ENCODE measurements at places on chromosomes 4 and X. TPM values are rescaled to one million over a fixed set of nuclear protein-coding genes. Genes with fewer than 3 reads are reported as not detected.

KCTD8 gene
- total RNA-seq: 0.25 TPM

MAOB gene
- total RNA-seq: 79.7 TPM

FAM114A1 gene
- 23.7 TPM for total RNA-seq

S100P gene
- 1.5 TPM for total RNA-seq

NDP gene
- total RNA-seq: not detected

TRPC3 gene
- total RNA-seq: 0.28 TPM

GC gene
- total RNA-seq: not detected

ADH6 gene
- not detected for total RNA-seq

C4orf36 gene
- 0.97 TPM for total RNA-seq

NEUROG2 gene
- total RNA-seq: not detected

TEX13D gene
- not detected for total RNA-seq

RASL11B gene
- 12.7 TPM for total RNA-seq

GRCh38 chrX:47174376-47174775 lies 19.3 kb upstream of the UBA1 start:
- no peak for DNase-seq

GRCh38 chr4:74543231-74543781 lies 98.4 kb downstream of the AREG start:
- no peak for DNase-seq

DNA sequence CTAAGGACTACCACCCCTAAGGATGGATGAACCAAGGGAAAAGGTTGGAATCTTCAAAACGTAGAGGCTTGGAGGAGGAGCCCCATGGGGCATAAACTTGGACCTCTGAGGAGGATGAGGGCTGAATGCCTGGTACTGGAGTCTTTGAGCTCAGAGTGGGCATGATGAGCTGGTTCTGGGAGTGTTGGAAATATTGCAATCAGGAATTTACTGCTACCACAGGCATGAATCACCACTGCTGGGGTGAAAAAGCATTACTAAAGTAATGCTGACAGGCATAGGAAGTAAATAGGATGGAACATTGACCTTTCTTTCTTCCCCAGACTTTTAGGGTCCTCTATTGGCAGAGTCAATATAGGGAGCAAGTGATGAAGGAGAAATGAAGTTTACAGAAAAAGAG lies 105.8 kb upstream of the RPS6KA3 start:
- no peak for DNase-seq

GRCh38 chr4:6881908-6882307 lies 27.7 kb upstream of the TBC1D14 start:
- DNase-seq: no peak

- DNase-seq: no peak
These were observed 39.0 kb downstream of the CCDC158 start for GRCh38 chr4:76381986-76382385.

DNA sequence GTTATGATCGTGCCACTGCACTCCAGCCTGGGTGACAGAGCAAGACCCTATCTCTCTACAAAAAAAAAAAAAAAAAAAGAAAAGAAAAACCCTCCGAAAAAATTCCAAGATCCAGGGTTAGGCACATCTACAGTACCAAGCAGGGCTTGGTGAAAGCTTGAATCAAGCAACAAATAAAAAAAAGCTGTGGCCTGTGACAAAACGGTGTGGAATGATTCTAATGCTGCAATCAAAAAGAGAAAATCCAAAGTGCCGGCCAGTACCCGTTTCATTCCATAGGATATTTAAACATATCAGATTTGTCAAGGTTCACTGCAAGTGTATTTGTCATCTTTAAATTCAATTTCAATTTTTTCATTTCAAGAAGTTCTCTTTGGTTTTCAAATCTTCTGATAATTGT lies 20.5 kb downstream of the RWDD4 start:
- DNase-seq: no peak

DNA sequence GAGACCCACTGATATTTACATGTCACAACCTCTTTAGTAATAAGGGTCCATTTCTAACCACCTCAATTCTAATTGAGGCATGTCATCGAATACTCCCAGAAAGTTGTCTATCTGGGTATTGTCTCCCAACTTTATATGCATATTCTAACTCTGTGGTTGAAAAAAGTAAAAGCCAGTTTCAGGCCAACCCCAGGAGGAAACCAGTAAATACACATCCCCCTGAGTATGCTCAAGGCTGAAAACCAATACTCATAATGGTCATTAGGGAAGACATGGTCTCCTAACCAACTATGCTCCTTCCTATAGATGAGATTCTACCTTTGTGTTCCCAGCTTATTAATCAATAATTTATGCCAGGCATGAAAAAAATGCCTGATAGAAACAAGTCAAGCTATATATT lies 96.6 kb downstream of the SH3KBP1 start:
- no peak for DNase-seq

GRCh38 chr4:168656055-168656660 lies 159.3 kb downstream of the PALLD start:
- no peak for DNase-seq

DNA sequence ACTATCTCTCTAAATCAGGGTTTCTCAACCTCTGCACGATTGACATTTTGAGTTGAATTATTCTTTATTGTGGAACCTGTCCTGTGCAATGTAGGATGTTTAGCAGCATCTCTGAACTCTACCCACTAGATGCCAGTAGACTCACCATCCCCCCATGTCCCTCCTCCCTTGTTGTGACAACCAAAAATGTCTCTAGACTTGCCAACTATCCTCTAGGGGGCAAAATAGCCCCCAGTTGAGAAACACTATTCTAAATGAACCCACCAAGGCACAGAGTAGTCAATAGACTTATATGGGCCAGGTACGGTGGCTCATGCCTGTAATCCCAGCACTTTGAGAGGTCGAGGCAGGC lies 49.1 kb upstream of the GAB1 start:
- DNase-seq: no peak

DNA sequence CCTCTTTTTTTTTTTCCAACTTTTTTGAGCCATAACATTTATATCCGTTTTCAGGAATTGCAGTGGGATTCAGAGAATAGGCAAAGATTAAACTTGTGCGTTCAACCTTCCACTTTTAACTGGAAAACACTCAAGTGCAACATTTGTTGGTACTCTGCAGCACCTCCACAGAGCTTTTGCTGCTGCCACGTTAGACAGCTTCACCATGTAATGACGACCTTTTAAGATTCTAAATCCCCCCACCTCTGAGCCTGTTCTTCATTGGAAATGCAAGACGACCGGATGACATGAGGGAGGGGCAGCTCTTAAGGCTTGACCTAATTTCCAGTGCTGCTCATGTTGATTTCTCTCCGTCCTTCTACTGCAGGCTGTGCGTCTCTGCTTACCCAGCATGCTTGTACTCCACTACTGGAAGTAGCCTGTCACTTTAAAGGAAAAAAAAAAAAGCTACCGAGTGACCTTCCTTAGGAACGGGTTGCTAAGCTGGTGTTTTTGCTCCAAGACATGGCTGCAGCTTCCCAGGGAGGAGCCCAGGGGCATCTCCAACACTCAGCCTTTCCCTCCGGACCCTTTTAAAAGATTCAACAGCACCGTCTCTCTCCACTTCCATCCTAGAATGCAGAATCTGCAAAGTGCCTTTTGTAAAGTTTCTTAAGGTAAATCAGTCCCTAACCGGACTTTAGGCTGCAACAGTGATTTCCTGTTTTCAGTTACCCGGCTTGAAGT lies at the start of gene CC2D2A:
Gene CC2D2A, plus strand, starts transcription at position 481 of the 726 bp plus-strand sequence. CDS start 6,051 bp downstream, outside the sequence.
- DNase-seq: peak; percentile 20

GRCh38 chrX:49137492-49137891 lies 14.0 kb upstream of the GPKOW start:
- DNase-seq: no peak

All from right cardiac atrium (tissue), 5 donors.